ENCODE measurements at places on chromosomes 12 and 14.

DNA sequence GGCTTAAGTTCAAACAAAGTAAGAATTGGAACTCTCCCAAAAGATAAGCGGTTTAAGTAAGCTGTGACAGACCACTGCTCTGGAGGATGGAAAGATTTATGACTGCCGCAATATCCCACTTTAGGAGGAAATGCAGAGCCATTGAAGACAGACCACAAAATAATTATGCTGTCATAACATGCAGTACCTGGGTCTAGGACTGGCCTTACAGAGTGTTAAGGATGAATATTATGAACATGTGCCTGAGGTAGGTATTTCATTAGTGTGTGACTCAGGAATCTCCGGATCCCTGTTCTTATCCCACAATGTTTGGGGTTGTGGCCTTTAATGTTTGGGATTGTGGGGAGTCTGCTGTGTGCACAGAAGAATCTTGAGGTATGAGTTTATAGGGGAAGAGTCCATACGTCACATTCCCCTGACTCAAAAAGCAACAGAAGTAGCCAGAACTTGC is 114.9 kb downstream of the SAMD4A start:
- DNase-seq = no peak

DNA sequence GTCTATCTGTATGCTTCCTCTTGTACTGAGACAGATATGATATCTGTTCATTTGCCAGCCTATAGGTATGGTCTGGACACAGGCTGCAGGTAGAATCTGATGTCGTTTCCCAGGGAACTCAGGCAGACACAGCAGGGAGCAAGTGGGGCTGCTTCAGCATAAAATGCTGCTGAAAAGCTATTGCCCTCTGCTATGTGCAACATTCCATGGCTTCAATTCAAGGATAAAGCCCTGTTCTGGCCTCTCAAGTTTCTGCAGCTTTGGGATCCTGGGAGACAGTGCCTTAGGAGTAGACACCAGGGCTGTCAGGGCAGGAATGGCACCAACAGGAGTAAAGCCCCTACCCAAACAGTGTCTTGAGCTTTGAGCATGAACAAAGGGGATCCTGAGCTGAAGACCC is 173.5 kb downstream of the SLC41A2 start:
- no peak for DNase-seq

GRCh38 chr12:70321191-70321590 is 44.9 kb upstream of the KCNMB4 start:
- DNase-seq = no peak

GRCh38 chr12:19946550-19946949 is 421.8 kb upstream of the PDE3A start:
- DNase-seq = no peak

DNA sequence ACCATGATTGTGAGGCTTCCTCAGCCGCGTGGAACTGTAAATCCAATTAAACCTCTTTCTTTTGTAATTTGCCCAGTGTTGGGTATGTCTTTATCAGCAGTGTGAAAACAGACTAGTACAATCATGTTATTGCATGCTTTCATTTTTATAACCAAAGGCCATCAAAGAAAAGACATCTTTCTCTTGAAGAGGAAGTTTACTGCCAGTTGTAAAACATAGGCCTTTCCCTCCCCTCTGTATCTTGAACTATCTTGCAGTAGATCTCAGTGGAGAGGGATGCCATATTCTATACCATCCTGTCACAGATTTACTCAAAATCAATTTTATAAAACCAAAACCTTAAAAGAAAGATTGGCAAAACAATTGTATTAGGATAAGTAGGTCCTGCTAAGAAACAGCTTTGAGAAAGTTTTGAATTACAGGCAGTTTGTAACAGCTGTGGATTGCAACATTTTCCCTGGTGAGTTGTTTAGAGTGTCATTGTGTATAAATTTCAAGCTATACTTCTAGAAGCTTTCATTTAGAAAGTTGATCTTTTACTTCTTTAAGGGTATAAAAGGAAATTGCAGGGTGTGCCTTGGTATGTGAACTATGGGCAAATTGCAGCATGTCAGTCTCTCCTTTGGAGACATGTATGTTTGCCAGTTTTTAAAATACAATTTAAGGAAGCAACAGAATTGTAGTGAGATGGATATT is 128.0 kb downstream of the ATP23 start:
- no peak for DNase-seq

DNA sequence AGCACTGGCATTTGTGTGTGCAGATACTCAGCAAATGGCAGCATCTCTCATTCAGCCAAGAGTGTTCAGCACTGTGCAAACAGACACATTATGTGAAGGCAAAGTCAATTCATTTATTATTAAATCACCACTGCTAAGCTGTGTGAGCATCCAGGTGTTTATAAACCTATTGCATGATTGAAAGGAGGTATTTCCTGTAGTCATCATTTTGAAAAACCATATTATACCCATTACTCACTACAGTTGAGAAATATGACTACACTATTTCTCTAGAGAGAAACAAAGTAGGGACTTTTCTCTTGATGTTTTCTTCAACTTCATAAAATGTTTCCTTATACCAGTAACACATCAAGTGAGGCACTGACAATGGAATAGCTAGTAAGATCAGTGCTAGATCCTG is 13.7 kb downstream of the SPX start:
- DNase-seq = no peak

DNA sequence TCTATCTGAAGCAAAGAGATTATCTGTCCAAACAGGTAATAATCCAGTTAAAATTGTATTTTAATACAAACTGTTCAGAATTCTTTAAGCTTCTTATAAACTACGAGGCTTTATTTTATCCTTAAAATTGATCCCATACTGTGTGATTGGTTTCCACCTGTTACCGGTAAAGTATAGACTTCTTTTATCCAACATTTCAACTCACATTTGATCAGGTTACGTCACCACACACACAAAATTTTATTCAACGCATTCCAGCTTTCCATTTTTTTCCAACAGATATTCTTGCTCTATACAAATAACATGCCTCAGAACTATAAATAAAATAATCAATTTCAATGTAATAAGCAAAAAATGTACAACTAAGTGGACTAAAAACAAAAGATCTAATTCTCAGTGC is 4.5 kb downstream of the NOVA1 start:
- no peak for DNase-seq

DNA sequence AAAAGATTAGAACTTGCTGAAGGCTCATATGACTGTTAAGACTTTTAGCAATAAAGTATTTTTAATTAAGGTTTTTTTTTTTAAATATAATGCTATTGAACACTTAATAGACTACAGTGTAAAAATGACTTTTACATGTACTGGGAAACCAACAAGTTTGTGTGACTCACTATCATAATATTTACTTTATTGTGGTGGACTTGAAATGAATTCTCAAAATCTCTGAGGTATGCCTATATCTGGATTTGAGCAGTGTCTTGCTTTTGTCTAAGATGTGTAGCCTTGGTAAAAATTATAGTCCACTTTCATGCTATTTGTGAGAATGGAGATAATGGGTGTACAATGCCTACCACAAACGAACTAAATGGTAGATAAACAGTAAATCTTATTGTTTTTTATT is 33.9 kb upstream of the NAV3 start:
- DNase-seq = no peak

- peak; percentile 62 for DNase-seq
These were observed 9.7 kb downstream of the MPHOSPH9 start for GRCh38 chr12:123223241-123223668.

DNA sequence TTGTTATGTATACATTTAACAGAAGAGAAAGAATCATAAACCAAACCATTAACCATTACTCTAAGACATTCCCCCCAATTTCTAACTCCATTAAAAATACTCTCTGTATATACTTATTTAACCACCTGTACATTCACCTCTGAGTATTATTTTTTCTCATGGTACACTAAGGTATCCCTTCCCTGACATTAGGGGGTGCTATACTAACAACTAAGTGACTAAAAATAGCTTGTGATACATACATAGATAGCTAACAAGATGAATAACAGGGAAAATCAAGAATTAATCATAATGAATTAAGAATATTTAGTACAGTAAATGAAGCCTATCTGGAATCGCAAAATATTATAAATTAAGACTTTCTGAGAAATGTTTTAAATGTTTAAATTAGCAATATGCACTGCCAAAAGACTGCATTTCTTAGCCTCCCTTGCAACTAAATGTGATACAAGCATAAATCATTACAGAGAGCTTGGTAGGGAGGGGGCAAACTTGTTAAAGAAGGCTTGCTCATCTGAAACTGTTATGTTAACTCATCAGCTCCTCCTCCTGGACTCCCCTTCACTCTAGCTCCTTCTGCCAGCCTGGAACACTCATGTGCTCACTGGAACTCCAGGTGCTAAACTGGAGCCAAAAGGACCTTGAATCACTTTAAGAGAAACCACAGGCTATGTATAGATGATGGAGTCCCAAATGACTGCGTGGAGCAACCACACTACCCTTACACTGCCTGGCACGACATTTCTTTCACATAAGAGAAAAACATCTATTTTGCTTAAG is 14.9 kb downstream of the C2CD5 start:
- DNase-seq = peak; percentile 57

GRCh38 chr12:23169012-23169695 is 544.2 kb downstream of the ETNK1 start:
- no peak for DNase-seq

- no peak for DNase-seq
These were observed 699.4 kb upstream of the TMEM132C start for GRCh38 chr12:127567531-127567930.

DNA sequence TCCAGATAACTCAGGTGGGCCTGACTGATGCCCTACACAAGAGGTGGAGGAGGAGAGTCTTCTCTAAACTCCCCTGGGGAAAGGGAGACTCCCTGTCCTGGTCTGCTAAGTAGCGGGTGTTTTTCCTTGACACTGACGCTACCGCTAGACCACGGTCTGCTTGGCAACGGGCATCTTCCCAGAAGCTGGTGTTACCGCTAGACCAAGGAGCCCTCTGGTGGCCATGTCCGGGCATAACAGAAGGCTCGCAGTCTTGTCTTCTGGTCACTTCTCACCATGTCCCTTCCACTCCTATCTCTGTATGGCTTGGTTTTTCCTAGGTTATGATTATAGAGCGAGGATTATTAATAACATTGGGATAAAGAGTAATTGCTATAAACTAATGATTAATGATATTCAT is 965.5 kb downstream of the TMEM121 start:
- no peak for DNase-seq

GRCh38 chr14:96888158-96888557 is 91.0 kb downstream of the VRK1 start:
- DNase-seq = no peak

DNA sequence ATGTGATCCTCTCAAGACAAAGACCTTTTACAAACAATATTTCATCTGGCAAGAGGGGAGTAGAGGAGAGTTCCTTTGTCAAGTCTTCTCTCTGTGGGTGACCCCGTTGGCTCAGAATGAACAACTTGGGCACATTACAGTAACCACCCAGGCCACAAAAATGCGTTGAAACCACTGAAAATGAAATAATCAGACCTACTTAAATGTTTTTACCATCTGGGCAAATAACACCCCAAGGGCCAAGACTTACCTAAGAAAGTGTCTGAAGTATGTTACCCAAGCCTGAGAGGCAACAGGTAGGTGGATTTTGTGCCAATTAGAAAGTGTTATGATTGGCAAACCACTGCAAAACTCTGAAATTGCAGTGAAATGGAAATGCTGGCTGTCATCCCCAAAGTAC is 1.3 kb downstream of the TC2N start:
- DNase-seq = peak; percentile 27

DNA sequence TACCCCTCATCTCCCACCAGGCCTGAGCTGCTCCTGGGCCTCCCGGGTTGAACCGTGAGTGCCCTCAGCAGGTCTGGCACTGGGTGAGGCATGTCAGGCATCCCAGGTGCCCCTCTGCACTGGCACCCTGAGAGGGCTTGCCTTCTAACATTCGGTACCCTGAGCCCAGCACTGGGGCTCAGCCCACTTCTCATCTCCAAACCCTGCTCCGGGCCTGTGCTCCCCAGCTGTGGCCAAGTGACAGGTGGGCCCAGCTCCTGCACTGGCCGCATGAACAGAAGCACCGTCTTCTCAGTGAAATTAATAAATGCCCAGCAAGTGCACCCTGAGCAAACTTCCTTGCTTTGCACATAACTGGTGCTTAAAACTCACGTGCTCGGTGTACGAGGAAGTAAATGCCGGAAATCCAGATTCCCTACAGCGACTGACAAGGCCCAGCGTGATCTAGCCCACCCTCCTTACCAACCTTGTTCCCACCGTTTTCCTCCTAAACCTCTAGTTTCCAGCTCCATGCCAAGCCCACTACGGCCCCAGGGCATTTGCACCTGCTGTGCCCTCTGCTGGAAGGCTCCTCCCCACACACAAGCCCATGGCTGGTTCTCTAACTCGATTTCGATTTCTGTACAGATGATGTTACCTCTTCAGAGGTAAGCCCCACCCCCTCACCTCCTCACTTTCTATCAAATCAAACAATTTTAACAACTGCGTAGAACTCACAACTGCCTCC is 115.2 kb upstream of the NCOR2 start:
- DNase-seq = no peak

DNA sequence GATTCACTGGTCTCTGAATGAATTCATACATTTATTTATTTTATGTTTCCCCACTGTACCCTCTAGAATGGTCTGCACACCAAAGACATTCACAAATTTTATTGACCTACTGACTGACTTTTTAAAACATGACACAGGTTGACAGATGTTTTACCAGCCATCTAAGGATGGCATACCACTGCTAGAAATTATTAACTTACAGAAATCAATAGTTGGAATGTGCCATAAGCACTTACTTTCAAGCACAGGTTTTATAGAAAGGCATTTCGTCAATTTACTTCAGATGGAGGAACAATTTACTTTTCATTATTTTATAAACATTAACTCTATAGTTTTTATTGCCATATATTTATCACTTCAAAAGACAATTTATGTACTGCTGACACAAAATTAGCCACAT is 448.7 kb upstream of the FBXO33 start:
- no peak for DNase-seq
